ENCODE measurements at places on chromosomes 16 and 17.

GRCh38 chr17:34307110-34307509, 12.1 kb upstream of the CCL8 start:
- DNase-seq, result no peak

GRCh38 chr17:82781894-82782274, 30.0 kb downstream of the TBCD start:
- peak; percentile 68 for DNase-seq

DNA sequence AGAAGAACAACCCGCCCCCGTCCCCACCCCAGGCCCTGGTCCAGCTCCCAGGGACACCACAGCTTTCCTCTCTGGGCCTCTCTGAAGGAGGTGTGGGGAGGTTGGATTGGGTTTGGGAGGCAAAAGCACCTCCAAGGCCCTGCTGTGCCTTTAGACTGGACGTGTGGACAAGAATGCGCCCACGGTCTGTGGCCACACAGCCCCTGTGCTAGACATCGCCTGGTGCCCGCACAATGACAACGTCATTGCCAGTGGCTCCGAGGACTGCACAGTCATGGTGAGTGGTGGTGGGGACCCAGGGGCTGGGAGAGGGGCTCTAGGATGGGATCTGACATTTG, 3.0 kb downstream of the CORO1A start:
- no peak for DNase-seq

DNA sequence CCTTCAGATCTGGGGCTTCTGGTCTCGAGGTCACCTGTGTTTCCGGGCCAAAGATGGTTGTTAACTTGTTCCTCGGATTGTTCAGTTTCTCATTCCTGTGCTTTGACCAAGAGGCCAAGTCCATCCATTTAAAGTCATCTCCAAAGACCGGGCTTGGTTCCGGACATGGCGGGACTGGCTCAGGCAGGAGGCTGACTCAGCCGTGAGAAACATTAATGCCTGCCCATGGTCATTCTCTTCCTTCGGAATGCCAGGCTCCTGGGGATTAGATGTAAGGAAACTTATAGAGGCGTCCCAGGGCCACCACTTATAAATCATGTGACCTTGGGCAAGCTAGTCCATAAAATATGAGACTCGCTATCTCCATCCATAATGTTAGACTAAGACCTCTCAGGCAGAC, 13.6 kb upstream of the NKD1 start:
- DNase-seq, result no peak

GRCh38 chr16:78843978-78844377, 744.5 kb downstream of the WWOX start:
- DNase-seq, result no peak

Data from mesendoderm (in vitro differentiated cells).